AG10803 (cell line): ENCODE measurements at places on chromosomes 3 and 15.
A peak's percentile ranks its signal among the peaks of the same experiment; 100 is the strongest.

DNA sequence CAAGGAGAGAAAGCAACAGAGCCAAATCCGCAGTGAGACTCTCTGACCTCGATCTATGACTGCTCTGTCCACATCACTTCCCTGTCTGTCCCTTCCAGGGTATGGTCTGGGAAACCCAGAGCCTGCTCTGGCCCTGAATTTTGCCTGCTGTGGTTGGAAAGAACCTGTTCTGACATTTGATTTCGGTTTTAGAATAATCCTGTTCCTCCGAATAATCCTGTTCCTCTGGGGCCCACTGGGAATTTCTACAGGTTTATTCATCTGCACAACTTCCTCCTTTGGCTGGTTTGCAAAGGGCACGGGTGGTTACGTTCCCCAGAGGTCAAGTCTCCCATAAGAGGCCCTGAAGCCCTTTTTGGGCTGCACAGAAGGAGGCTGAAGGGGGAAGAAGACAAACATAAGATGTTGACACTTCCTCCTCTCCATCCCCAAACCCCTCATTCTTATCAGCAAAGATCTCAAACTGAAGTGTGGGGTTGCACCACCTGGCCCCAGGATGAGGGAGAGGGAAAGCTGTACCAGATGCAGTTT lies 10.6 kb downstream of the LAMP3 start:
- no peak for DNase-seq

DNA sequence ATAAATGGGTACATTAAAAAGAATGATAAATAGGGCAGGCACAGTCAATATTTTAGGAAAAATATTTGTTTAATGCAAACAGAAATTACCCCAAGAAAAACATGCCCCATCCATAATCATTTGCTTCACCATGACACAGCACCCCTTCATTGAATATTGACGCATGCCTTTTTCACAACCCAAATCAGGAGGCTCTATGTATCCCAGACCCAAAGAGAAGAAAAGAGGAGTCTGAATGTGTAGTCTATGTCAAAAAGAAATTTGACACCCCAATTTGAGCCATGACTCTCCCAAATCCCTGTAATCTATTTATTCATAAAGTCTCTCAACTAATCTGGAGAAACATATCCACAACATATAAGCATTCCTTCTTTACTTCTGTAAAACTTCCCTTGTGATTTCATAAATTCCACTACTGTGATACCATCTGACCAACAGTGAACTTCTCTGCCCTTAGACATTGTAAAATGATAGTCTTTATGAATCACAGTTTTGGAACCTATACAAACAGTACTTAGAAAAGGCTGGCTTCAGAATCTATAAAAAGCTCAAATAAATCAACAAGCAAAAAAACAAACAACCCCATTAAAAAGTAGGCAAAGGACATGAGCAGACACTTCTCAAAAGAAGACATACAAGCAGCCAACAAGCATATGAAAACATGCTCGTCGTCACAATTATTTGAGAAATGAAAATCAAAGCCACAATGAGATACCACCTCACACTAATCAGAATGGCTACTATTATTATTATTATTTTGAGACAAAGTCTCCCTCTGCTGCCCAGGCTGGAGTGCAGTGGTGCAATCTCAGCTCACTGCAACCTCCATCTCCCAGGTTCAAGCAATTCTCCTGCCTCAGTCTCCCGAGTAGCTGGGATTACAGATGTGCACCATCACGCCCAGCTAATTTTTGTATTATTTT lies 53.4 kb upstream of the XRN1 start:
- DNase-seq: peak; percentile 85

GRCh38 chr3:15820911-15821310 lies 23.1 kb upstream of the ANKRD28 start:
- peak; percentile 70 for DNase-seq

- DNase-seq: peak; percentile 39
Observed at GRCh38 chr3:136817448-136817847, 1.5 kb upstream of the SLC35G2 start.

GRCh38 chr15:47299846-47300434 lies 417.4 kb upstream of the SEMA6D start:
- no peak for DNase-seq

DNA sequence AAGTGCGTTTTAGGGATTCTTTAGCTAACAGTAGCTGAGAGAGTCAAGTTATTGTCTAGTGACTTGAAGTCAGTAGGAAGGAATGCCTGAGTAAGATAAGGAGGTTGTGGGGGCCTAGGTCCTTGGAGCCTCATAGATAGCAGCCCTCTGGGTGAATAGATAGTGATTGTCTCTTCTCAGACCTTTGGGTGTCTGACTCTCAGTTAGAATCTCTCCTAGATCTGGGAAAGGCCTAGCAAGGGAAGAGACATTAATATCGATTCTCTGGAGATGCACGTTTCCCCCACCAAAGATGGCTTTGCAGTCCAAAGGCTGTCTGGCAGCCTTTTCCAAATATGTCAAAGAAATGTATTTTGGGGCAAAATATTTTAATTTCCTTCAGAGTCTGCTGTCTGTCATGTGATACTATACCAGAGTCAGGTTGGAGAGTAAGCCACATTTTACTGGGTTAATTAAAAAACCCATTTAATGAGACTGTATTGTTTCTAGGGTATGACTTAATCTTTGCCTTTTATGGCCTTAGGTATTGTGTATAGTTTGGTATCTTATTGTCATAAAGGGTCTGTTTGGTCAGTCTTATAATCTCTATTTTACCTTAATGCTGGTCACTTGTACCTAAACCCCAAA lies 92.2 kb downstream of the ST6GAL1 start:
- DNase-seq: no peak

GRCh38 chr3:38998086-38998485 lies 53.7 kb downstream of the SCN11A start:
- DNase-seq: no peak

DNA sequence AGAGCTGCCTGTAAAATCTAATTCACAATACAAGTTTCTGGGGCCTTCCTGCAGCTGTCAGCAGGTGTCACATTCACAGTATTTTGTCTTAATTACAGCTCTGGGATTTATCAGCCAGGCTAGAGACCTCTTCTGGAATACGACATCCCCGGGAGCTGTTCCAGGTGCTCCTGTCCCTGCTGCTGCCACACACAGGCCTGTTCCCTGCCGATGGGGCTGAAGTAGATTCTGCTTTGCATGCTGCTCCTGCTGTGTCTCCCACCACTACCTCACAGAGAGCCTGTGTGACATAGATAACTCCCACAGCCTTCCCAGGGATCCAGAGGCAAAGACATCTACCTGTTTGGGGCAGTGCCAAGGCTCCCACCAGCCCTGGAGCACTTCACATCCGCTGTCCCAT lies 20.4 kb downstream of the COLQ start:
- DNase-seq: no peak

DNA sequence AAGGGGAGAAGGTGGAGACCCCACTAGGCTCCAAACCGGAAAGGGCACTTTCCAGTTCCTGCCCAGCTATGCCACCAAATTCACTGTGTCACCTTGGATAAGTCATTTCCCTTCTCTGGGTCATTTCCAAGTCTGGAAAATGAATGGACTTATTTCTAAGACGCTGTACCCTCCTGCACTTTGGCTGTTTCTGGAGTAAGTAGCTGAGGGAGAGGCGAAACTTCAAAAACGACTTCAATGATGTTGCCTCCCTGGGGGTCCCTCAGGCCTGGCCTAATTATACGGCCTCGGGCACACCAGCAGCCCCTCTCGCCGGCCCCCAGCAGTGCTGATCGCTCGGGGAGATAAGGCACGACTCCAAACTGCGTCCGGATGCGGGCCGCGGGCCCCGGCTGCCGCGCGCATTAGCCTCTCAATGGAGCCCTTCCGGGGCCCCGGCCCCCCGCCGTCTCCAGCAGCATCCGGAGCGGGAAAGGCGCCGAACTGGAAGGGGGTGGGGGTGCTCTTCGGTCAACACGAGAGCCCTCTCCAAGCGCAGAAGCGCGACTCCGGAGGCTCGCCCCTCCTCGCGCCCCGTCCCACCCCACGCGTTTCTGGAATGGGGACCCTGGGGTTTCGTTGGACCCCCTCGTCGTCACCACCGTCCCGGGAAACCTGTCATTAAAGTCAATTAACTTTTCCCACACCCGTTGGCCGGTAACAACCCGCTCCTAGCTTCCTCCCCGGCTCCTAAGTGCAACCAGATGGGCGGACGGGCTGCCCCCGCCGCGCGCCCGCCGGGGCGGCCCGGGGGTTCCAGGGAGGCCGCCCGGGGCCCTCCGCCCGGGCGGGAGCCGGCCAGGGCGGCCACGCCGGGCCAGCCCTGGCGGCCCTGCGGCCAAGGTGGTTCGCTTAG lies 4.8 kb downstream of the HES1 start:
- peak; percentile 48 for DNase-seq
